ENCODE measurements at places on chromosomes 13 and 19.

DNA sequence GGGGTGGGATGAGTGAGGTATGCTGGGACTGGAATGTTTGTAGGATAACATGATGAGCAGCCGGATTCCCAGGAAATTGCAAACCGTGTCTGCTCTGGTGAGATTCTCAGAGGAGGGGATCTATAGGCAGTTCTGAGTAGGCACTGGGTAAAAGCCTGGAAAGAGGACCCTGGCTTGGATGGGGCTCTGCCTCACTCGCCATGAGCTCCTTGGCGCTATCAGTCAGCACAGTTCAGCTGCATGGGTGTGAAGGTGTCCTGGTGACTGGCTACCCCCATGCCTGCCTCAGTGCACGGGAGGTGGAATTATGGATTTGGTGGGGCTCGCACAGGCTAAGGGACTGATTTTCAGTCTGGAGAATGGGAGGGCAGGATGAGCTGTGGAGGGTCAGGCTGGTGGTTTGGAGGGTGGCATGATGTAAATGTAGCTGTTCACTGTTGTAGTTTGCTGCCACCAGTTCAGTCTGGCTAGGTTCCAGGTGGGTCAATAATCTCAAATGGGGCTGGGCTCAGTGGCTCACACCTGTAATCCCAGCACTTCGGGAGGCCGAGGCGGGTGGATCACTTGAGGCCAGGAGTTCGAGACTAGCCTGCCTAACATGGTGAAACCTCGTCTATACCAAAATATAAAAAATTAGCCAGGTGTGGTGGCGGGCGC is 9.2 kb upstream of the ZNF627 start:
- no peak for DNase-seq

DNA sequence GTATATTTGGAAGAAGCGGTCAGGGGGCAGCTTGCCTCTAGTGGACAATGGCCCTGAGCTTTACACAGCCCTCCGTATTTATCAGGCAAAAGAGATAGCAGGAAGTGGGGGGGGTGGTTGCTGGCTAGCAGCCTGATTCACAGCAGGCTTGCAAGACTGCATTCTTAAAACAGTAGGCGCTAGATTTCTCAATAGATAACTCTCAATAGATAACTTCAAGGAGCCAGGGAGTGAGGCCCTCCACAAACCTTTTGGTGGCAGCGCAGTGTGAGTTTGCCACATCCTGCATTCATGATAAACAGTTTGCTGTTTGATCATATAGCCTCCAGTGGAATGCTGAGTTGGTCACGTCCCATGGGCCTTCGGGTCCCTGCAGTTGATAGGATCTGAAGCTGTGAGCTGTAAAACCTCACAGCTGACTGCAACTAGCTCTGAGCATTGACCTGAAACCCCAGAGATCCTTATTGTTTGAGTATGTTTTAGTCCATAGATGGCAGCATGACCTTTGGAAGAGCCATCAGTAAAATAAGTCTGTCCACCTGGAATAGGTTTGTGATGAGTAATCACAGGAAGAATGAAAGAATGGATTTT is 12.2 kb downstream of the FPR3 start:
- DNase-seq, result no peak

DNA sequence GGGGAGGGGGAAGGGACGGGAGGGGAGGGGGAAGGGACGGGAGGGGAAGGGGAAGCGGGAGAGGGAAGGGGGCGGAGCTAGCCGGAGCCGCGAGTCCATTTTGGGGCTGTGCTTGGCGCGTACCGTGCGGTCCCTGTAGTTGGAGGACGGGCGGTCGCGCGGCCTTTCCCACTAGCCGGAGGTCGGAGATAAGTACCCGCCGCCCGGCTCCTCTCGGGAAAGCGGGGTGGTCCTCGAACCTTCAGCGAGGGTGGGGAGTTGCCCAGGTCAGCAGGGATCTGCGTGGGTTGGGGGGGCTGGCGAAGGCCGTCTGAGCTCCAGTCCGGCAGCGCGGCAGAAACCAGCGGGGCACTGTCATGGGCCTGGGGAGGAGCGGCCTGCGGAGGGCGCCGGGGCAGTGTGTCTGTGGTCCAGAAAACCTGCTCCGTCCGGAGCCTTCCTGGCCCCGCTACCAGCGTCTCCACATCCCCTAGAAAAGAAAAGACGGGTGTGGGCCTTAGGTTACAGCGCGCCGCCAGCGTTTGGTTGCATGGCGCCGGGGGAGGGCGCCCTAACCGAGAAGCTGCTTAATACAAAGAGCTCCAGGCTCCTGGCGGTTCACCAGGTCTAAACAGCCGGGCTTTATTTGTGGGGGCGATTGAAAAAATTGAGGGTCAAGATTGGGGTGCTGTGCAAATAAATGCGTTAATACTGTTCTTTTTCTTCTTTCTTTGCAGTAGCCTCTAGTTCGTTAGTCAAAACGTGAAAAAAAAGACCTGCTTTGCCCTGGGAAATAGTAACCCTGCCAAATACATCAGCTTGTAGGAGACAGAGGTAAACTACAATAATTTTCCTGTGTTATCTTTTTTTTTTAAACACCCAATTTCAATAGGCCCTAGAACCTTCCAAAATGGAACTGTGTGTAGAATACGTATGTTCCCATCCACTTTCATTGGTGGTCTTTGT is at the start of gene TRIM13:
TRIM13 (plus strand) TSS at position 92 of the 945 bp plus-strand sequence. CDS start 14,899 bp downstream, outside the sequence.
- DNase-seq, result peak; percentile 78

- DNase-seq, result no peak
Observed at GRCh38 chr13:50511877-50512341, 331.6 kb downstream of the DLEU7 start.

GRCh38 chr13:38705365-38705764 is 18.5 kb downstream of the FREM2 start:
- DNase-seq, result no peak

GRCh38 chr13:25652764-25653163 is 281.0 kb downstream of the ATP8A2 start:
- no peak for DNase-seq

GRCh38 chr19:54728167-54728566 is 3.9 kb downstream of the KIR3DL3 start:
- no peak for DNase-seq

DNA sequence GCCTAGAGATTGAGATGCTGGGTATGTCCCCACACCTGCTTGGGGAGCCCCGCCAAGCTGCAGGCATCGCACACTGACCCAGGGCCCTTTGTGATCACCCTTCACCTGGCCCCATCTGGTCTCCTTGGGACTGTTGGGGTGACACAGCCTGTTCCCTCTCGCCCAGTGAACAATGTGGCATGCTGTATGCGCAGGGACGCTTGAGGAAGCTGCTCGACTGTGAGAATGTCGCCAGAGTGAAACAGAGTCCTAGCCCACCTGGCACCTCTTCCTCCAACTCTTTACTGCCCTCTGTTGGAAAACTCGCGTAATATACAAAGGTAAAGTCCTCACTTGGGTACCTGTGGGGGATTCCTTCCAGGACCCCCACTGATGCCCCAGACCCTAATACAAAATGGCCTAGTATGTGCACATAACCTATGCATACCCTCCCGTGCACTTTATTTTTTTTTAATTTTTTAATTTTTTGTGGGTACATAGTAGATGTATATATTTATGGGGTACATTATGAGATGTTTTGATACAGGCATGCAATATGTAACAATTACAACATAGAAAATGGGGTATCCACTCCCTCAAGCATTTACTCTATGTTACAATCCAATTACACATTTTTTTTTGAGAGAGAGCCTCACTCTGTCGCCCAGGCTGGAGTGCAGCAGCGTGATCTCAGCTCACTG is 9.0 kb downstream of the BLOC1S3 start:
- peak; percentile 58 for DNase-seq

GRCh38 chr13:26991508-26992181 is 180.0 kb downstream of the USP12 start:
- DNase-seq, result no peak

DNA sequence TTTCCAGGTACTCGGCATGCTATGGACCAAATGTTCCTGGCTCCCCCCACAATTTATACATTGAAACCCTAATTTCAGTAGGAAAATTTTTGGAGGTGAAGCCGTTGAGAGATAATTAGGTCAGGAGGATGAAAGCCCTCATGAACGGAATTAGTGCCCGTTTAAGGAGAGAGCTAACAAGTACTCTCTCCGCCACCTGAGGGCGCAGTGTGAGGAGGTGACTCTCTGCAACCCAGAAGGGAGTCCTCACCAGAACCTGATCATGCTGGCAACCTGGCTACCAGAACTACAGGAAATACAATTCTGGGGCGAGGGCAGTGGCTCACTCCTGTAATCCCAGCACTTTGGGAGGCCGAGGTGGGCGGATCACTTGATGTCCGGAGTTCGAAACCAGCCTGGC is 397.8 kb downstream of the SLITRK5 start:
- DNase-seq, result peak; percentile 5

GRCh38 chr13:46345866-46346265 is 41.2 kb downstream of the RUBCNL start:
- no peak for DNase-seq

- no peak for DNase-seq
Observed at GRCh38 chr13:110332750-110333149, 25.7 kb downstream of the COL4A2 start.

GRCh38 chr19:50694815-50695145 is 24.8 kb downstream of the SHANK1 start:
- DNase-seq, result no peak
